ENCODE measurements at places on chromosomes 5 and 9.

DNA sequence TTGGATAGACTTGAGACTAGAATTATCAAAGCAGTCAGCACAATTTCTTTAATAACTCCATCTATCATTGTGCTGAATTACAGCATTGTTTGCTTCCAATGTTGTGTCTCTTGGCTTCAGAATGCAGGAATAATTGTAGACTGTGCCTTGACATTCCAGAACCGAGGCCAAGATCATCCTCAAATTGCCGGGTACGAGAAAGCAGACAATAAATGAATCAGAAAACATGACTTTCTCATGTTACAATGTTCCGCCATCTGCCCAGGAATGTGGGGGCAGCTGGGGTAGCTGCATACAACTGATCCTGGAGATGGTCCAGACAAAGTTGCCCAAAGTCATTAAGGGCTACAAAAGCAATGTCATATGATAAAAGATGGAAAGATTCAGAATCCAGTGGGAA lies 206.2 kb upstream of the SGCD start:
- no peak for DNase-seq

- DNase-seq: no peak
Measured at GRCh38 chr5:156148301-156148700, 178.7 kb upstream of the SGCD start.

DNA sequence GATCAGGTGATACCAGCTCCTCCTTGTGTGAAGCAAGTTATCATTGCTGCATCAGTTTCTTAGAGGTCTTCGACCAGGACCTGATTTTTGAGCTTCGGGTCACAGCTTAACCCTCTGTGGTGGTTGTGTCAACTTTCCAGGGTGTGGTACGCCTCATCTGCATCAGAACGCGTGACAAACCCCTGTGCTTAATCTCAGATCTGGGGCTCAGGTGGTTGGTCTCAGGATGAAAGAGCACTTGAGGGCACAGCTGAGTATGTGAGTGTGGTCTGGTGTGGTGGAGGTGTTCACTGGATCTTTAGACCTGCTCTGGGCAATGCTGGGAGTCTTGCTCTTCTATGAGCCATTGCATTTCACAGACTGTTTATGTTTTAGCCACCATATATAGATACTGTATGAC lies 64.1 kb downstream of the OSTF1 start:
- DNase-seq: no peak

GRCh38 chr9:91714020-91714806 lies 235.8 kb downstream of the ROR2 start:
- DNase-seq: peak; percentile 72

GRCh38 chr9:133658442-133659431 lies 22.6 kb downstream of the DBH start:
- peak; percentile 67 for DNase-seq

Measured in Caco-2 (cell line).